ENCODE measurements at places on chromosomes 4 and X.
A peak's percentile ranks its signal among the peaks of the same experiment; 100 is the strongest.

DNA sequence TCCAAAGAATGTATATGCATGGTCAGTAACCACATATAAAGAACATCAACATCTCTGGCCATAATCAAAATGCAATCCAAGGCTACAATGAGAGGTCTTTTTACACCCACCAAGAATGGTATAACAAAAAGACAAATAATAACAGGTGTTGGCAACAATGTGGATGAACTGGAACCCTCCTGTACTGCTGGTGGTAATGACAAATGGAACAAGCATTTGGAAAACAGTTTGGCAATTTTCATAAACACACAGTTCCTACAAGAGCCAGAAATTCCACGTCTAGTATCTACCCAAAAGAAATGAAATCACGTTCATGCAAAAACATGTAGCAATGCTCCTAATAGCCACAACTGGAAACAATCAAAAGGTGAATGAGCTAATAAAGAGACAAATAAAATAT is 11.7 kb downstream of the UGT2B4 start:
- DNase-seq, result no peak

DNA sequence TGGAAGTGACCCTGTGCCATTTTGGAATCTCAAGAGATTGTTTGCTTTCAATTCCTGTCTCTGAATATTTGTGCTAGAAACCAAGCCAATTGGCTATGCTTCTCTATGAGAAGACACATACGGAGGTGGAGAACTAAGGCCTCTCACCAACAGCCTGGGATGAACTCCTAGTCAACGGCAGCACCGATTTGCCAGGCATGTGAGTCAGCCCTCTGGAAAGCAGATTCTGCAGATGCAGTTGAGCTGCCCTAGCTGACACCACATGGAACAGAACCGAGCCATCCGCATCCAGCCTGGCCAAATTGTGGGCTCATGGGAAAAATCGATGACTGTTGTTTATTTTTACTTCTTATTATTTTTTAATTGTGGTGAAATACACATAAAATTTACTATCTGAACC is 58.2 kb upstream of the WDFY3 start:
- no peak for DNase-seq

DNA sequence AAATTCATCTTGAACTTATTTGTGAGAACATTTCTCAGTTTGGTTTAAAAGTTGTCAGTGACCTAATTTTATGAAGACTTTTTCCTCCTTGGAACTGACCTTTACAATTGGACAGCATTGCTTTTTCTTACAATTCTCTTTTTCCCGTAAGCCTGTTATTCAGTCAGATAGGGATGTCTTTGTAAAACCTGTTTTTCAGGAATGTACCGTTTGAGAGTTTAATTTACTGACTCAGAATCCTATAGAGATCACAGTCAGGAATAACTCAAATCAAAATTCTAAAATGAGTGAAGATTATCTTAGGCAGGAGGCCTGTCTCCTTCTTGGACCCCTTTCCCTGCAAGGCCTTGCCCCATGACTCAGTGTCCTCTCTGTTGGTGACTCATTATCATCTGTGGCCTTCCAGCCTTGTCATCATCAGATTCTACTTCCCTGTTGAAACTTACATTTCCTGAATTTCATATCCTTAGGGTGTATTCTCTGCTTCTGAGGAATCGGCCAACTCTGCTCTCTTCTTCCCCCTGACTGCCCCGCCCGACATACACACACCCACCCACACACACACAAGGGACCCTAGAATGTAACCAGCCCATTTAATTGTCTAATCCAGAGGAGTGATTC is 99.8 kb downstream of the ARHGAP10 start:
- DNase-seq, result peak; percentile 84

GRCh38 chr4:95898226-95898625 is 58.3 kb downstream of the PDHA2 start:
- DNase-seq, result no peak

DNA sequence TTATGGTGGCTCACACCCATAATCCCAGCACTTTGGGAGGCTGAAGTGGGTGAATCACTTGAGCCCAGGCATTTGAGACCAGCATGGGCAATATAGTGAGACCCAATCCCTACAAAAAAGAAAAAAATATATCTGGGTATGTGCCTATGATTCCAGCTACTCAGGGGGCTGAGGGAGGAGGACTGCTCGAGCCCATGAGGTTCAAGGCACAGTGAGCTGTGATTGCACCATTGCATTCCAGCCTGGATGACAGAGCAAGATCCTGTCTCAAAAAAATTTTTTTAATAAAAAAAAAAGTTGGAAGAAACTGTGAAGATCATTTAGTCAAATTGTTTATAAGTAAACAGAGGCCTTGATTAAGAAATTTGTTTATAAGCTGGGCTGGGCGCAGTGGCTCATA is 39.7 kb downstream of the KLHL8 start:
- DNase-seq, result no peak

DNA sequence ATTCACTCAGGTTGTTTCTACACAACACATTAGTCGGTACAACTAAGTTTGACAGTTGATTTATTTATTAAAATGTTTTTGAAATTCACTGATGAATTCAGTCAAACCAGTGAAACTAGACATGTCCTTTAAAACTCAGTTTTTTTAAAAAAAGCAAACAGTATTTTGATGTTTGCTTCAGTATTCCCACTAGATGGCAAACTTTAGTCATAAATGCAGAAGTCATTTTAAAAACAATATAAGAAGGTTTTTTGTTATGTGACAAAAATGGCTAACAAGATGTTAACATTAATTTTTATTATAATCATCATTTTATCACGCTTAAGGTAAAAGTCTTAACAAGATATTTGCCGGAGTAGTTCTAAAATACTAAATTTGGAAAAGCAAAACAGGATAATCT is 1337.8 kb upstream of the DIAPH2 start:
- no peak for DNase-seq

GRCh38 chr4:6893449-6894085 is 16.1 kb upstream of the TBC1D14 start:
- DNase-seq, result no peak

GRCh38 chrX:37754516-37754915 is 25.3 kb upstream of the CYBB start:
- no peak for DNase-seq

DNA sequence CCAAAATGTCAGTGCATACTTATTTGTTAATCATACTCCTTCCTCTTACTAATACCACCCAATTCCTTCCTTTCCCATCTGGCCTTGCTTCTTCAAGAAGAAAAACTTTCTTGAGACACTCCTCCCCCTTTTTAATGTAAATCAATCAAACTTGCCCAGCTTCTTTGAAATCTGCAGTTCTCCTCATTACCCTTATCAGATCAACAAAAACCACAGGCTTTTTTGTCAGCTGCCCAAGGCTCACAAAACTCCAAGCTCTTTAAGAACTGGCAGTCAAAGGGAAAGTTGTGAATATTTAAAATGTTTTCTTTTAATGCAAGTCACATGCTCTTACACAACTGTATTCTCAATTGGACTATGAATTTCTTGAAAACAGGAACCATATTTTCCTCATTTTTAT is 11.3 kb upstream of the MYOZ2 start:
- no peak for DNase-seq

GRCh38 chr4:91058345-91058744 is 931.2 kb downstream of the CCSER1 start:
- peak; percentile 44 for DNase-seq

DNA sequence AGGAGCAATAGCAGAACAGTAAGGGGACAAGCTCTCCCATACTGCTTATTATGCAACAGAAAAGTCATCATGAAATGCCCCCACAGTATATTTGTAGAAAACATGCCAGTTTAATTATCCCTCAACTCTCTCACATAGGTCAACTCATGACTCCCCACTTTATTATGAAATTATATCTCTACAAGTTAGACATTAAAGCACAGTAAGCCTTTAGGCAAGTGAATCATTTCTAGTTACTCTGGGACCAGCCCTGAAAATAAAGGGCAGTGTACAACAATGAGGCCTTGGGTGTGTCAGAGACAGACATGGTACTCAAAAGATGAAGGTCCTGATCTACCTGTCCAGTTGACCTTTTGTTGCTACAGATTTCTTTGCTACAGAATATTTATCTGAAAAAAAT is 191.9 kb downstream of the FBXW7 start:
- DNase-seq, result no peak

GRCh38 chr4:40185830-40186664 is 10.8 kb upstream of the RHOH start:
- peak; percentile 26 for DNase-seq

GRCh38 chr4:10093801-10094552 is 22.6 kb downstream of the WDR1 start:
- DNase-seq, result no peak

DNA sequence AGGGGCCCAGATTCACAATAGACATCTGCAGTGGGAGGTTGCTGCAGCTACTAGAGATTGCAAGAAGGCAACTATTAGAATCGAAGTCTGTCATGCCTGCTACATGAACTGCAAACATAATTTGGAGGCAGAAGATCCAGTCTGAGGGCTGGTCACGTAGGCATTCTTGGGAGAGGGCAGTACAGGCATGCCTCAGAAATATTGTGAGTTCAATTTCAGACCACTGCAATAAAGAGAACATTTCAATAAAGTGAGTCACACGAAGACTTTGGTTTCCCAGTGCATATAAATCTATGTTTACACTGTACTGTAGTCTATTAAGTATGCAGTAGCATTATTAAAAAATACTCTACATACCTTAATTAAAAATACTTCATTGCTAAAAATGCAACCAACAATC is 585.8 kb upstream of the FAT1 start:
- no peak for DNase-seq

- DNase-seq, result no peak
These were observed 9.2 kb upstream of the HPGD start for GRCh38 chr4:174531486-174531885.

DNA sequence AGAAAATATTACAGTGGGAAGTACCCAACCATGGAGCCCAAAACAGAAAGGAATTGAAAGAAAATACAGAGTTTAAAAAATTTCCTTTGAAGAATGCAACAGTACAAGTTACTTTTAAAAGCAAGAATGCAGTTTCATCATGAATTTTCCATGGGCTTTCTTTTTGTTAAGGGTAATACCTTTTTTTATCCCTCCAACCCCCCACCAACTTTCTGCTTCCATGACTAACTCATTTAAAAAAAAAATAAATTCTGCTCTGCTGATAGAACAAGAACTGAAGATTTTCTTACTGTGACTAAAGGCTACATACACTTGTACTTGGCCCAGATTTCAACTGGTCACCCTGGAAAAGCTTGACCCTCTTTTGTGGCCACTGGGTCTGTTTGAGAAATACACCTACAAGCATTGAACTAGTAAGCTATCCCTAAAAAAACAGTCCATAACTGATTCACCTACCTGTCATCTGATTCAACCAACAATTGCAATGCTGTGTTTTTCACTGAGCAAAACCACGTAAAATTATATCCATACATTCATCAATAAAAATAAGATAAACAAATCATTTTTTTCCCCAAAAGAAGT is 214.2 kb downstream of the NSUN7 start:
- no peak for DNase-seq

DNA sequence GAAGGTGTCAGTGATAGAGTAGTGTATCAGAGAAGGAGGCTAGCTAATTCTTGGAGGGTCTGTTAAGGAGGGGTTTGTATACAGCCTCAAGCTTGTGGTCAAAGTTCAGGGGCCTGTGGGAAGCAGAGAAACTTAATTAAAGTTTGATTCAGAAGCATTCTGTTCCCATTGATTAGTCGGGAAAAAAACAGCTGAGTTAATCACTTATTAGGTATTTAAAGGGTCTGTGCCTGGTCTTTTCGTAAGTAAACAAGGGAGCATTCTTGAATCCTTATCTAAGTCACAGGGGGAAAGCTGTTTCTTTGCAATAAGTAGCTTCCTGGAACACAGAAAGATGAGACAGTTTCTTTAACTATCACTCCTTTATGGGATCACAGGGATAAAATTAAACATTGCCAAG is 492.1 kb downstream of the PCDH10 start:
- DNase-seq, result no peak

- DNase-seq, result peak; percentile 79
These were observed 31.5 kb upstream of the ELF2 start for GRCh38 chr4:139208404-139208945.

DNA sequence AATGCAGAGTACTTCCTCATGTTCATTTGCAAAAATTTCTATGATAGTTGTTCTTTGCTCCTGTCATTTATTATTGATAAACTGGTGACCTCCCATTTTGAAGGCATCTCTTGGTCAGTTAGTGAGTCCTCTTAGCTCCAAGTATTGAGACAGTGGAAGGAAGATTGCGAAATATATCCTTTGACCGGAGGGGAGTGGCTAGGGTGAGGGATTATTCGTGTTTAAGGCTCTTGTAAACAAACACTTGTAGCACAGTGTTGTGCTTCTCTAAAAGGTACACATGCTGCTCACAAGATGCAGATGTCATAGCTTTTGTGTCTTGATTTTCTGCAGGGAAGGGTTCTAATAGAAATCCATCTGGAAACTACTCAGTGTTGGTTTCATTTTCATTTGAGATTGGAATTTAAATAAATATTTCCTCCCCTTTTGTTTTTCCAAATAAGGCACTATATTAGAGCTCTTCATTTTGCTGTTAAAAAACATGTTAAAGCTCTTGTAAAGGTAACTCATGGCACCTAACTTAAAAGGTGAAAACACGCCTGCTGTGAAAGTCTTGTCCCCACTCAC is 21.8 kb downstream of the TXLNG start:
- no peak for DNase-seq

GRCh38 chrX:150451953-150452352 is 88.8 kb downstream of the MAMLD1 start:
- no peak for DNase-seq

DNA sequence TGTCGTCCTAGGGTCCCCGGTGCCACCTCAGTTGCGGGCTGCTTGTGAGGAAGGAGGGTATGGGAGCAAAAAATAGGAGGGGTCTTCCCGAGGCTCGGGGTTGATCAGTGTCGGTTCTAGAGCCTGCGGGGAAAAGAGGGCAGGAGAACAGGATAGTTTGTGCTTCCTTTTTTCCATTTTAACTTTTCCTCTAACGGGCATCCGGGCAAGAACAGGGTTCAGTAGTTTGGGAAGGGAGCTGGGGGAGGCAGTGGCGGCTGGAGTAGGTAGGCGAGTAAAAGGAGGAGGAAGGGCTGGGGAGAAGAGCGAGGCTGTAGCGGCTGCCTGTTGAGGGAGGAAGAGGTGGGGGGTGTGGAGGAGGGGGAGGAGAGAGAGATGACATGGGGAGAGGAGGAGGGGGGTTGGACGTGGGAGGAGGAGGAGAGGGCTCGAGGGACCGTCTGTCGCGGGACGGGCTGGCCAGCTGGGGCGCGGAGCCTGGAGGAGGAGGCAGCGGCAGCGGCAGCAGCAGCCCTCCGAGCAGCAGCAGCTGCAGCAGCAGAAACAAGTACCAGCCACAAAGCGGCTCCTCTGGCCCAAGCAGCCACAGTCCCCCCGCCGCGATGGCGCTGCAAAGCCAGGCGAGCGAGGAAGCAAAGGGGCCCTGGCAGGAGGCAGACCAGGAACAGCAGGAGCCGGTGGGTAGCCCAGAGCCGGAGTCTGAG is at the start of gene SLC16A2:
Gene SLC16A2, plus strand, starts transcription at position 458 of the 704 bp plus-strand sequence. Its CDS starts 145 bp downstream, at position 603.
- DNase-seq, result no peak

- DNase-seq, result no peak
These were observed 28.6 kb upstream of the TMEM154 start for GRCh38 chr4:152708361-152708760.

DNA sequence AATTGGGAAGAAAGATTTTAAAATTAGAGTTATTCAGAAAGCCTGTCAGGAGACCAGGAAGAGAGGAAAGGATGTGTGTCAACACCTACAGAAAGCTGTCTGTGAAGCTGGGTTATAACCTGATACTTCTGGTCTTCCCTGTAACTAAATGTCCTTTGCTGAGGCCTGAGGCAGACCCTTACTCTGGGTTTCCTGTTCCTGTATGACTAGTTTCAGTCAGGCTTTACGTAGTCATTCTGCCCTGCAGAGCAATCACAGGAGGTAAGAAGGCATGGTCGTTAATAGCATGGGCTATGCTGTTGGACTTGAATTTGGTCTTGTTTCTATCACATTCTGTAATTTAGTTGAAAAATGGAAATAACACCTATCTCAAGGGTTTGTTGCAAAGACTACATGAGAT is 110.5 kb upstream of the IGFBP7 start:
- DNase-seq, result no peak

Data from HS-5 (cell line).